ENCODE measurements at places on chromosomes 5 and 9. TPM values are rescaled to one million over a fixed set of nuclear protein-coding genes. Genes with fewer than 3 reads are reported as not detected.

The F2RL1 gene
- total RNA-seq = 1.2 TPM

The SLC6A7 gene
- not detected for total RNA-seq

The GPR151 gene
- total RNA-seq = not detected

The PCDHB16 gene
- 0.10 TPM for total RNA-seq

The SNX18 gene
- 41.3 TPM for total RNA-seq

The IFNB1 gene
- 0.81 TPM for total RNA-seq

The FAM153A gene
- not detected for total RNA-seq

The SV2C gene
- not detected for total RNA-seq

The CCNJL gene
- total RNA-seq = 8.6 TPM

The C5orf58 gene
- total RNA-seq = not detected

The SLC22A4 gene
- 0.35 TPM for total RNA-seq

The MACROH2A1 gene
- 404 TPM for total RNA-seq

The SOX30 gene
- total RNA-seq = not detected

The IDNK gene
- total RNA-seq = 1.2 TPM

The CATSPER3 gene
- total RNA-seq = 1.5 TPM

The CAMK2A gene
- not detected for total RNA-seq

The SMIM33 gene
- not detected for total RNA-seq

The CA9 gene
- 0.40 TPM for total RNA-seq

The EPB41L4B gene
- 3.1 TPM for total RNA-seq

The PSD2 gene
- not detected for total RNA-seq

The PPP3R2 gene
- not detected for total RNA-seq

The IL13 gene
- total RNA-seq = not detected

The SOHLH1 gene
- total RNA-seq = not detected

The DAB2IP gene
- total RNA-seq = 6.8 TPM

The RLN1 gene
- total RNA-seq = not detected

The OLFML2A gene
- total RNA-seq = 0.20 TPM

The MCCC2 gene
- total RNA-seq = 31.9 TPM

The SPATA31D4 gene
- not detected for total RNA-seq

The WNT8A gene
- total RNA-seq = not detected

The GFRA3 gene
- total RNA-seq = not detected

The CDC20B gene
- not detected for total RNA-seq

The PCDHGB6 gene
- not detected for total RNA-seq

The MYOT gene
- total RNA-seq = not detected

The QRFP gene
- not detected for total RNA-seq

The FOXD4 gene
- total RNA-seq = not detected

The PCDHB14 gene
- total RNA-seq = 3.8 TPM

The CYLC2 gene
- not detected for total RNA-seq
